NCI-H2107 (cell line): ENCODE measurements at places on chromosomes 4 and X.

DNA sequence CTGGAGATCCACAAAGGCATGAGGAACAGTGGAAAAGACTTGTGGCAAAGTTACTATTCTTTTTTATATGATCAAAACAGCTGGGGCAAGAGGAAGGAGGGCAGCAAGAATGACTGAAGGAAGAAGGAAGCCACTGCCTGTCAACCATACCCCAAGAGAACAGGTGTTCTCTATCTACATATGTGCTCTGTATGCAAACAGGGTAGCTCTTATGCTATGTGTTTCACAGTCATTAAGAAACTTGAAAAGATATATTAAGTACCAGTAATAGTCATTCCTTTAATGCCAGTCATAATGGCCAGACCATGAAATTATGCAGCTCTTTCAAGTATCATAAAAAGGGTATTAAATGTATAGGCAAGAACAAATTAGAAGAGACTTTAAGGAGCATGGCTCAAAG, 363.9 kb downstream of the KLHL13 start:
- DNase-seq = no peak

- no peak for DNase-seq
These were observed 3.8 kb downstream of the PLAC1 start for GRCh38 chrX:134654398-134655012.

DNA sequence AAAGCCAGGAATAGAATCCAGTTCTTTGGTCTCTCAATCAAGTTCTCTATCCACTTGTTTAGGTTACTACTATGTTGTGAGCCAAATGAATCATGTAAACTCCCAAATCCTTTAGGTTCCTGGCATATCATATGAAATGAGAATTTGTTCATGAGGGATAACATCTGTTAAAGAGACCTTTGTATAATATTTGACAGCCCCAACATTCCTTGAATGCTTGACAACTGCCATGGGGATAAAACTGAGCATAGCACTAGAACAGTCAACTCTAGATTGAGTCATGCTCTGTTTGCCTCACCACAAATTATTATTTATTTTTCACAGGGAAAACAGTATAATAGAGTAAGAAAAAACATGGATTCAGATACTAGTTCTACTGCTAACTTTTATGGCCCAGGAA, 93.3 kb downstream of the NAA11 start:
- no peak for DNase-seq

- DNase-seq = no peak
These were observed 209.1 kb upstream of the FAM47A start for GRCh38 chrX:34341258-34341657.
